HCEC 1CT (cell line): ENCODE measurements at places on chromosomes 1 and 21.
A peak's percentile ranks its signal among the peaks of the same experiment; 100 is the strongest.

DNA sequence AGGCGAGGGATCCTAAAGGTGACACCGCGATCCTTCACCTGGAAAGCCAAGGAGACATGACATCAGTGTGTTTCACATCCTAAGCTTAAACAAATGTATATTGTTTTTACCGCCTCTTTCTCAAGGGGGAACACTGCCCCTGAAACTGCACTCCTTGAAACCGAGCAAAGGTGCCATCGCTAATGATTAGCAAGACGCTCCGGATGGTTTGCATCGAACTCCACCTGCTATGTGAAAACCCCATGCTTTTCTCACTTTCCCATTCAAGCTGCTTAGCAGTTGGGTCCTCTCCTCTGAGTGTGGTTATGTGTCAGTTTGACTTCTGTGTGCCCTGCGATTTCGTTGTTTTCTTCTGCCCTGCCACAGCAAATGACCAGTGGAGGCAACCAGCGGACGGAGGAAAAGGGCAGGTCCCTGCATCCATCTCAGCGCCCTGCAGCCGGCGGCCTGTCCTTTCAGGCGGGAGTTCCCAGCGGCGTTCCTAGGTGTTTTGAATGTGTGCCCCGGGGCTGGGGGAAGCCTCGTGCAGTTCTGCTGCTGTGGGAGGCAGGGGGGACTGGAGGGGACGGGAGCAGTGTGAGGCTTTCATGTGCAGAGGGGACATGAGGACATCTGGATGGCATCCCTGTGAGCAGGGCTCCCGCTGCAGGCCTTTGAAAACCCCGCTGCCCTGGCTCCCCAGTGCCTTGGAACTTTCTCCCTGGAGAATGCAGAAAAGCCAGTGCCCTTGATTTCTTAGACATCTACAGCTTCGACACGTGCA is 16.1 kb downstream of the ZBTB18 start:
- DNase-seq, result no peak

DNA sequence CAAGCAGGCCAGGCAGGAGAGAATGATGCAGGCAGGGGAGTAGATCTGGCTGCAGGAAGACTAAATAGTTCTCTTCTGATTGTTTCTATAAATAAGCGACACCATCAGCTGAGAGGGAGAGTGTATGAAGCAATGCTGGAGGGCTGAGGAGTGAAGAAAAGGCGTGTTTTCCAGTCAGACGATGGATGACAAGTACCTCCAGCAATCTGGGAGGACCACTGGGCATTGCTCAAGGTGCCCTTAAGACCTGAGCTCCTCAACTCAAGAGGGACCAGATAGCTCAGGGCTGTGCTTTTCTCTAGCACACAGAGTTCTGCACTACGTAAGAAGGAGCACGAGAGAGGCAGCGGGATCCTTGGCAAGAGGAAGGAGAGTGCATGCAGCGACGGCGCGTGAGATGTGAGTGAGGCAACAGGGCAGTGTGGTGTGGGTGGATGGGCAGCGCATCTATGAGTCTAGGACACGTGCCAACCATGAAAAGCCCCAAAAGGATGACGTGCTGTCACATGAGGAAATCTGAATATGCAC is 36.0 kb downstream of the PABPC4 start:
- DNase-seq, result peak; percentile 57

- DNase-seq, result no peak
These were observed 13.2 kb downstream of the KRTAP26-1 start for GRCh38 chr21:30306884-30307283.

DNA sequence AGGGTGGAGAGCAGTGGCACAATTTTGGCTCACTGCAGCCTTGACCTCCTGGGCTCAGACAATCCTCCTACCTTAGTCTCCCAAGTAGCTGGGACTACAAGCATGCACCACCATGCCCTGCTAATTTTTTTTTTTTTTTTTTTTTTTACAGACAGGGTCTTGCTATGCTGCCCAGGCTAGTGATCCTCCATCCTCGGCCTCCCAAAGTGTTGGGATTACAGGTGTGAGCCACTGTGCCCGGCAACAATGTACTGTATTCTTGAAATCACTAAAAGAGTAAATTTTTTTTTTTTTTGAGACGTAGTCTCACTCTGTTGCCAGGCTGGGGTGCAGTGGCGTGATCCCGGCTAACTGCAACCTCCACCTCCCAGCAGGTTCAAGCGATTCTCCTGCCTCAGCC is 117.5 kb downstream of the SMYD2 start:
- DNase-seq, result no peak

DNA sequence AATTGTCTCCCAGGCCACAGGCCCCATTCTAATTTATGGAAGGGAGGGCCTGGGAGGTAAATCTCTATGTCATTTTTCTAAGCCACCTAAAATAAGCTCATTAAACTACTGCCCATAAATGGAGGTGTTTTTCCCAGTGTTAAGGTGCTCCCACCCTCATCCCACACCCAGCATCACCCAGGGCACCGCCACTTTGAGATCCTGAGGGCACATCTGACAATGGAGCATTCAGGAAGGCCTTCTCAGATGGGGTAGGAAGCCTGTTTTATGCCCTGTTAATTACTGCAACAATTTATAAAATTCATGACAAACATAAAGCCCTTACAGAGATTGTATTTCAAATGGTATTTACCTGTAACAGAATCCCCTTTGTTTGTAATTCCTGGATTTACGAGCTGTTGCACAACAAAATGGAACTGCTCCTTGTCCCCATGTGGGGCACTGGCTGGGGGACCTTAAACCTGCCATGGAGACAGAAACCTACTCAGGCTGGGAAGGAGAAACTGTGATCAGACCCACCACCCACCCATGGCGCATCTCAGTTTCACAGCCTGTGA is 319.5 kb upstream of the USP24 start:
- DNase-seq, result no peak

DNA sequence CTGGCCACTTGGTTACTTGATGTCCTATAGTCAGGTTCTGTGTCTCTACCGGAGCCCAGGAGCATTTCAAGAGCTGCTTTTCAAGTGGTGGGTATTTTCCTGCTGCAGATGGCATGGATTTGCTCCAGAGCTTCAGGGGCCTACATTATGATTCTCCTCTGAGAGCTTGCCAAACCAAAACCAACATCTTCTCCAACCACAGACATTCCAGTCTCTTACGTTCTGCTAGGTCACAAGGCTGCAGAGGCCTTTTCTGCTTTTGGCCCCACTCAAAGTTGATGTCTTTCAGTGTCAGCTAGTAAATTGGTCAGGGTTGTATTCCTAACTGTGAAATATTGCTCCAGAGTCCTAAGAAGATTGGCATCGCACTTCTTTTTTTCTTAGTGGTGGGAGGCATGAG is 14.7 kb upstream of the AQP10 start:
- no peak for DNase-seq

DNA sequence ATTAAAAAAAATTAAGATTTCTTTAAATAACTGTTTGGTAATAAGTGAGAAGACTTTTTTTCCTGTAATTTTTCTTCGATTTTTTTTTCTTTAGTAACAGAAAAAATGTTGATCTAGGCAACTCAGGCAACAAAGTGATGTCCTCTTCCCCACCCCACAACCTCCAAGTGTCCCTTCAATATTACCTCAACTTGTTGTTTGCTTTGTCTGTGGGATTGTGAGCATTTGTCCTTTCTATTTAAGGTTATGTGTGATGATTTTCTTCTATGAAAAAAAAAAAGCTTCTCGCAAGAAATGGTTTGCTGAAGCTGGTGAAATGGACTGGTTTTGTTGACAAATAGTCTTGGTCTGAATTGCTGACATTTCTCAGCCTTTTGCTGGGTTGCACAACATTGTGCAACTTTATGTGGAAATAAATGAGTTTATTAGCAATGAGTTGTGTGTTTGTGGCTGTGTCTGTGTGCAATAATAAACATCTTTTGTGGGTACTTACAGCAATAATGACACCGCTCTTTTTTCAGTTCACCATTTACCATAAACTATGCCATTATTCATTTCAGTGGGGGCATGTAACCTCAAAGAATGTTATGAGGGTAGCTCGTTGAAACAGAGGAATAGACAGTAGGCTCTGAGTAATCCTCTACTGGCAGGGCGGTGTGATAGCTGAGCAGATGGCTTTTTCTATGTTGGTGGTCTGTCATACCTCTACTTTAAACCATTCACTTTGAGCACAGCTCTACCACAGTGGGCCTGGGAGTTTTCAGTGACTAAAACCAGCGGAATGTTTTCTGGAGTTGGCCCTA is 218.4 kb downstream of the HLX start:
- DNase-seq, result peak; percentile 98

DNA sequence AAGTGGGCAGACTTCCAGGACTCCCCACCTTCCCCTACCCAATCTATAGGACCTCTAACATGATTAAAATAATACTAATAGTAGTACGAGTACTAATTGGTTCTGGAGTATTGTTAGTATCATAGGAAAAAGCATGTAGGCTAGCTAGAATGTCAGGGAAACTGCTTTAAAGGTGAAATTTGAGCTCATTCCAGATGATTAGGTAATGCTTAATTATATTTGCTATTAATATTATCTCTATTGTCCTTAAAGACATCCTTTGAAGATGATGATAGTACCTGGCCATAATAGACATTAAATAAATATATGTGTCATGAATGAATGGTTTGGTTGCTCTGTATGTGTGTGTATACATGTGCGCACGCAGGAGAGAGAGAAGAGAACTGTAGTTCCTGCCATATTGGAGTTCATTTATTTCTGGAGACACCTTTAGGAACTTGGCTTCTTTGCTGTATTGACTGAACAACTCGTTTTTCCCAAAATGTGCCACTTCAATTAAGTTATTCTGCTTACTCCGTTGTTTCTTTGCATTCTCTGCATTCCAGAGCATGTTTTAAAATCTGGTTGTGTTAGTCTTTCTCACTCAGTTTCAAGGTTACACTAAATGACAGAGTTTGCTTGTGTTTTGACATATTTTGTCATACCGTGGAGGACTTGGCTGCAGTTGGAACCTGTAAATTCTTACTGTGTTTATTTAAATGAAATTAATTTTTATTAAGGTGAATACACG is 117.1 kb downstream of the OSBPL9 start:
- DNase-seq, result no peak
